ENCODE measurements at places on chromosomes 1 and 21. TPM values are rescaled to one million over a fixed set of nuclear protein-coding genes. Genes with fewer than 3 reads are reported as not detected.

VCAM1 gene
- total RNA-seq: not detected

RASAL2 gene
- total RNA-seq: 24.8 TPM

LEFTY2 gene
- total RNA-seq: not detected

HSD17B7 gene
- total RNA-seq: 28.4 TPM

GBP1 gene
- 22.1 TPM for total RNA-seq

ADAM30 gene
- total RNA-seq: not detected

NKAIN1 gene
- total RNA-seq: 0.30 TPM

PIK3C2B gene
- 40.2 TPM for total RNA-seq

ROR1 gene
- 15.3 TPM for total RNA-seq

B3GALT5 gene
- total RNA-seq: 2.6 TPM

BATF3 gene
- 0.91 TPM for total RNA-seq

TMEM35B gene
- total RNA-seq: 28.0 TPM

LEMD1 gene
- not detected for total RNA-seq

SERPINC1 gene
- not detected for total RNA-seq

HSPA13 gene
- 8.9 TPM for total RNA-seq

S100A12 gene
- total RNA-seq: 33.3 TPM

COL6A1 gene
- total RNA-seq: 54.5 TPM

HSF2BP gene
- 0.35 TPM for total RNA-seq

MIXL1 gene
- not detected for total RNA-seq

ZC3H11A gene
- total RNA-seq: 97.8 TPM

PDE4B gene
- 6.7 TPM for total RNA-seq

LHX8 gene
- total RNA-seq: 0.23 TPM

ADAMTS1 gene
- 33.0 TPM for total RNA-seq

AMY1A gene
- not detected for total RNA-seq

APCS gene
- not detected for total RNA-seq

FLAD1 gene
- 29.7 TPM for total RNA-seq

IFT25 gene
- 11.7 TPM for total RNA-seq

TMEM81 gene
- total RNA-seq: 2.2 TPM

KRTAP11-1 gene
- not detected for total RNA-seq

ACTL8 gene
- 0.19 TPM for total RNA-seq

PCSK9 gene
- total RNA-seq: 6.5 TPM
